ENCODE measurements at places on chromosomes 4 and X.

GRCh38 chr4:28256295-28256694 is 1395.7 kb downstream of the STIM2 start:
- no peak for DNase-seq

GRCh38 chr4:128227991-128228571 is 59.5 kb downstream of the PGRMC2 start:
- DNase-seq = no peak

DNA sequence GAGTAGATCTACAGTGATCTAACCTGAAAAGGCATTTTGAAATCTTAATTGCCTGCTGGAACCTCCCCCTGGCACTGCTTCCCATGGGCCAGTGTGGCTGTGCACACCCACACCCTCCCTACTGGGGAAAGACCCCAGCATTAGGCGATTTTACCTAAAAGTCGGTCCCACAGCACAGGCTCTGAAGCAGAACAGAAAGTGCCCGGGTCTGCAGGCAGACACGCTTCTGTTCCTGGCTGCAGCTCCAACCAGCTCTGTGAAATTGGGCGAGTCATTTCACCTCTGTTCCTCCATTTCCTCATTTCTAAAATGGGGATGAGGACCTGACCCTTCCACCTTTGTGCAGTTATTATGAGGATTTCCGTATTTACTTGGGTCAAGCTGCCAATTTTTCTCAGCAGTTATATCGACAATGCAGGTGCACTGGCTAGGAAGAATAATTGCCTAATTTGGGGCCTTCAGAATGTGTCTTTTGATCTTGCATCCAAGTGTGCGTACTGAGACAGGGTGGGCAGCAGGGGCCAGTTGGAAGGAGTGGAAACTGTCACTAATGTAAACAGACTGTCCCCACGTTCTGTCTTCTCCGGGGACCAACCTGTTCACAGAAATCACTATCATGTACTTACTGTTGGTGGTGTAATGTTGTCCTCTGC is 7.1 kb downstream of the KLF3 start:
- no peak for DNase-seq

DNA sequence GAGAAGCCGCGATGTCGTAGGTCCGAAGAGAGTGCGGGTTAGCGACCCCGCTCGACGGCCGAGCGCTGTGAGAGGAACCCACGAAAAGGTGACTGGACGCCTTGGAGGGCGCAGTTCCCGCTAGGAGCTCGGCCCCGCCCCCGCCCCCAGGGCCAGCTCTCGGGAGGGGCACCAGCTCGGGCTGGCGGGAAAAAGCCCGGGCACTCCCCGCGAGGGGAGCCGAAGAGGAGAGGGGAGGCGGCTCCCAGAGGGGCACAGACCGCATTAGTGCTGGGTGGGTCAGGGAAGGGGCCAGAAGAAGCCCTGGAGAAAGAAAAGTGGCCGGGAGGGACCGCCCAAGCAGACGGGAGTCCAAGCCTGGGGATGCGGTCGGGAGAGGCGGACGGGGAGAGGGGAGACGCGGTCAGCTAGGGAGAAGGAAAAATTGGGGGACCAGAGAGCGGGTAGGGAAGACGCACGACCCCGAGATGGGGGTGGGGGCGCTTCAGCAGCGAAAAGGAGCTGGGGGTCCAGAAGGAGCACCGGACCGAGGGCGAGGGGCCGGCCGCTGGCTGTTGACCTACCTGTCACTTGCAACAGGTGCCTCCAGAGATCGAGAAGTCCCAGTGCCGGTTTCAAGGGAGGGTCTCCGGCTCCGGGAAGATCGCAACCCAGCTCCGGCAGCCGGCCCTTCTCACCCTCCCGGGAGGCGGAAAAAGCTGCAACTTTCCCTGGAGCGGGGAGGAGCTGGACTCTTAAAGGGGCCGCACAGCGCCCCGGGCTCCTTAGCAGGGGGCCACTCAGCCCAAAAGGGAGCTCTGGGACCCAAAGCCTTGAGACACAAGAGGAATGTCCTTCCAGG is at the start of gene SYTL4:
SYTL4 (minus strand) TSS at position 681 of the 841 bp plus-strand sequence. CDS start 30,084 bp downstream, outside the sequence.
- no peak for DNase-seq

DNA sequence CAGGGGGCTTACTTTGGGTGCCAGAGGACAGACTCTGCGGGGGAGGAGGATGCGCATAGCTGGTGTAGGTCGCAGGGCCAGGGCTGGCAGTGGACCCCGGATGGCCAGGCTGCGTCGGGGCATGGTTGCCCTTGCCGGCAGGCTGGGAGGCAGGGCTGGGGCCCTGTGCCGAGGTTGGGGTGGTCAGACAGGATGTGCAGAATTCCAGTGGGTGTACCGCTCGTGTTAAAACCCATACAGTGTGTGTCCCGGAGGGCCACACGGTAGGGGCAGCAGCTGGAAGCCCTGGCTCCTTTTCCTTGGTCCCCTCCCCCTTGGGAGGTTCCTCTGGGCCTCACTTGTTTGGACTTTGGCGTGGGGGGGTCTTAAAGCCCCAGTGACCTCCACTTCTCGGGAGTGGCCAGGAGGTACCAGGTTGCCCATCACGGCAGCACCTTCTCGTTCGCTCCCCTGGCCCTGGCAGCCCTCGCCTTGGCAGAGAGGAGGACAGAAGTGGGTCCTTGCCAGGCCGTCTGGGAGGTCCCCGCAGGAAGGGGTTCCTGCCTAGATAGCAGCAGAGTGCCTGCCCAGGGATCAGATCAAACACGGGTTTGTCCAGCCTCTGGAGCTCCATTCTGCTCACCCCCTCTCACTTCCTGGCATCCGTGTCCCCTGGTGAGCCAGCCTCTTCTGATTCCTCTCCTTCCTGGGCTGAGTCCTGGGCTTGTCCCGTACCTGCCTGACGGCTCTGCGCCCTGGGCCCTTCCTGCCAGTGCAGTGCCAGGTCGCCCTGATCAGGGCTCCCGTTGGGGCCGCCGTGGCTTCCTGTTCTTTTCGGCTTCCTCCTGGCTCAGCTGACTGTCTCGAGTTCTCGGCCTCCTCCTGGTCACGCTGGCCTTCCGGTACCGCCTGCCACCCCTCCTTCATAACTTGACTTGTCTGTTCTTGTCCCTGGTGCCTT is 56.7 kb upstream of the HGFAC start:
- DNase-seq = no peak

GRCh38 chr4:5993876-5994811 is 24.1 kb downstream of the C4orf50 start:
- no peak for DNase-seq

DNA sequence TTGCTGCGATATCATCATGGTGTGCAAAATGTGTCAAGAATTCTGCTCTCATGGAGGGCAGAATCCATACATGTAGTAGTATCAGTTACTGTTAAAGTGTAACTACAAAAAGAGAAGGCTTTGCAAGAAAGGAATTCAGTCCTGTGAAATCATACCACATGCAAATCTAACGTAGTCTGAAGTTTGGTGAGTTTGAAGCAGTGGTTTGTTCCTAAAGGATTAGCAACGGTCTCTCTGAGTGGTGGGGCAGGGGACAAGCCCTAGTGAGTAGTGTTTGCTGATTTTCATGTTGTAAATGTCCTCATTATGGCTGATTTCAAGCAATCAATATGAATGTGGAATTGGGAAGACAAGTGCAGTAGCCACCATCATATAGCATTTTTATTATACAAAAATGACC is 47.1 kb upstream of the CLNK start:
- no peak for DNase-seq

DNA sequence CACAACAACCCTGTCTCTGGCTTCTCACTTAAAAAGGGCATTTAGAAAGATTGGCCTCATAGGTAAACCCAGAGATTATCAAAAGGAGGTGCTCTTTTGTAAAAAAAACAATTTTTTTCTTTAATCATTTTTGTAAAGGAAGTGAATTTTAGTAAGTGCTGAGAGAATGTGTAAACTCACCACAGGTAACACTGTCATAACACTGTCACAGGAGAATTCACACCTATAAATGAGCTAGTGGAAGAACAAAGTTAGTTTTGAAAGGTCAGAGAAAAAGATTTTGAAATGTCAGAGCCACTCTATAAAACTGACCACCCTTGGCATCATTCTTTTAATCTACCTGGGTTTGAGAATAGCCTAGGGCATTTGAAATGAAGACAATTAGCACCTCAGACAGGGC is 3.3 kb upstream of the SH2D1A start:
- DNase-seq = no peak

GRCh38 chr4:176906709-176907108 is 114.0 kb upstream of the VEGFC start:
- DNase-seq = no peak

- DNase-seq = no peak
These were observed 130.7 kb downstream of the IL1RAPL2 start for GRCh38 chrX:104696667-104697066.

DNA sequence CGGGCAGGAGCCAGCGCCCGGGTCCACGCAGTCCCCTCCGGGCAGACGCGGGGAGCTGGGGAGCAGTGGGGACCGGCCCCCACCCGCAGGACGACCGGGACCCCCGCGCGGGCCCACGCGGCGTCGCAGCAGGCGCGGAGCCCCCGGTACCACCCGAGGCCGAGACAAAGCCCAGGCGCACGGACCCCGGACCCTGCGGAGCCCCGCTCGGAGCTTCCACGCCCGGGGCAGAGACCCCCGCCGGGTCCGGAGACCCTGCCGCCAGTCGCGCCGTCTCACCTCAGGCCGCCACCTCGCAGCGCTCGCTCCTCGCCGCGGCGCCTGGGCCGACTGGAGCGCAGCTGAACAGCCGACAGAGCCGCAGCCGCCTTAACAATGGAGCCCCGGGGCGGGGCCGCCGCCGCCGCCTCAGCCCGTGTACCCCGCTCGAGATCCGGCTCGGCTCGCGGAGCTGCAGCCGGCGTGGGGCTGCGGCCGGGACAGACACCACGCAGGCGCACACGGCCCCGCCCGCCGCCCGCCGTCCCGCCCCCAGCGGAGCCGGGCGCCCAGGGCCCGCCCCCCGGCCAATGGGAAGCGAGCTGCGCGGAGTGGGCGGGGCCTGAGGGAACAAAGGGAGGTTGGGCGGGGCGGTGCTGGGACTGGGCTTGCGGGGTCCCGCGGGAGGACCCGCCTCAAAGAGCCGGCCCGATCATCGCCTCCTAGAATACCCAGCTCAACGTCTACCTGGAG is at the start of gene AFAP1:
AFAP1 (minus strand) TSS at position 485 of the 732 bp plus-strand sequence. CDS start 67,783 bp downstream, outside the sequence.
- peak; percentile 25 for DNase-seq

DNA sequence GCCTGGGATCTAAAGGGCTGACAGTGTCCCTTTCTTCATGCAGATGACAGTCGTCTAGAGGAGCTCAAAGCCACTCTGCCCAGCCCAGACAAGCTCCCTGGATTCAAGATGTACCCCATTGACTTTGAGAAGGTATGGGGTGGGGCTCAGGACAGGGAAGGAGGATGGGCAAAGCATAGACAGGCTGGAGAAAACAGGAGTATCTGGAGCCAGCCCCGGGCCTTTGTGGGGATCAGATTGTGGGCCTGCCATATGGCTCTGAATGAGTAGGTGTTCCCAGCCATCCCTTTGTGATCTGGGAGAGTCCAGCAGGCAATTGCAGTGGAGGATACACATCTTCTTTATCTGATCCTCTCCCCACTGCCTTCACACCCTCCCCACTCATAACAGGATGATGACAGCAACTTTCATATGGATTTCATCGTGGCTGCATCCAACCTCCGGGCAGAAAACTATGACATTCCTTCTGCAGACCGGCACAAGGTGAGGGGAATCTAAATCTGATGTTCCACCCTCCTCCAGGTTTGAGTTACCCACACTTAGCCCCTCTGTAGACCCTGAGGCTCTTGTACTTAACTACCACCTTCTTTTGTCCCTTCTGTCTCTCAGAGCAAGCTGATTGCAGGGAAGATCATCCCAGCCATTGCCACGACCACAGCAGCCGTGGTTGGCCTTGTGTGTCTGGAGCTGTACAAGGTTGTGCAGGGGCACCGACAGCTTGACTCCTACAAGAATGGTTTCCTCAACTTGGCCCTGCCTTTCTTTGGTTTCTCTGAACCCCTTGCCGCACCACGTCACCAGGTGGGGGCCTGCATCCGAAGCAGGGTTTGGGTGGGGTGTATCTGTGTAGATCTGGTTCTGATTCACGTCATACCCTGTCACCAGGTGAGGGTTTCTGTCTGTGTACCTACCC is 5.8 kb upstream of the CDK16 start:
- DNase-seq = no peak

GRCh38 chrX:45619290-45619689 is 418.6 kb upstream of the DIPK2B start:
- no peak for DNase-seq

DNA sequence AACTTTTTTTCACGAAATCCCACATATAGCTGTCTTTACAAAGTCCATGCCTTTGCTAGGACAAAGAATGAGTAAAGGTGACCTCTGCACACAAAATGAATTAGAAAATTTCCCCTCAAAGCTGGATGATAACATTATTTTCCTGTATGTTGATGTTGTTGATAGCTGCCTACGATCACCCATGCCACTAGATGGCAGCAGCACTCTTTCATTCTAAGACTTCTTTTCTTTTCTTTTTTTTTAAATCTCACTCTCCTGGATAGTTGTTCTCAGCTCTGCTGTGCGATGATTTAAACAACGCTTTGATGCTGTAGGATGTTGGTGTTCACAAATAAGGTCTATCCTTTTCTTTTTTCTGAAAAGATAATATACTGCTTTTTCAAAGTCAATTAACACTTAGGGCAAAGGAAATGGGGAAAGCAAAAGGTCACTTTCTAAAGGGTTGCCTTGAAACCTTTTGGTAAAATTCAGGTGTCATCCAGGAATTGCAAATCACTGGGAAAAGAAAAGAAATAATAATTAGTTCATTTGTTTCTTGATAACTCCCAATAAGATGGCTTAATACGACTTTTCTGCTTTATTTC is 266.8 kb downstream of the C4orf33 start:
- DNase-seq = no peak

DNA sequence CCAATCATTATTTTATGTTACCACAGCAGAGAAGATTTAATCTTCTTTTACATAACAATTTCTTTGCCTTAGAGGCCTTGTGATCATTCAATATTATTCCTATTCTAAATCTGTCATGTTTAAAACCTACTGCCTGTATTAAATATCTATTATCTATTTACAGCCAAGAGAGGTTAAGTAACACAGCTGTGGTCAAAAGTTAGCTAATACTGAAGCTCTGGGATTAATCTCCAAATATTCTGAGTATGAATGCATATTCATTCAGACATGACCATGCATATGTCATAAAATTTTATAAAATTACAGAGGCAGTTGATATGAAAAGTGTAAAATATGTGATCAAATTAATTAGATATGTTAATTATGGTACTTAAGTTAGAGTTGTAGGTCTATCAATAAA is 187.9 kb upstream of the MAB21L2 start:
- no peak for DNase-seq

DNA sequence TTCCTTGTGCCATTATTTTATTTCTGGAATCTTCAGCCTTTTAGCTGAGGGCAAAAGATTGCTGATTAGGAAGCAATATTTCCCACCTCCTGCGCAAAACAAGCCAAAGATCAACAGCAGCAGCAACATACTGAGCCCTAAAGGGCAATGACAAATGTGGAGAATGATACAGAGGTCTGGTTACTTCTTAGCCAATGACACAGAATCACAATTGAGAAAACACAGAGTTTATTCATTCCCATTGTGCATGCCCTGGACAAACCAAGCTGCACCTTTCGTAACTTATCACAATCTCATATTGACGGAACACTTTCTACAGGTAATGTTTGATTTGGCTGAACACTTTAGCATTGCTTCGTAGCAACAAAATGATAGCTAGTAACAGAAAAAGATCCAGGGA is 13.4 kb downstream of the F9 start:
- no peak for DNase-seq

All from bone marrow (tissue), 2 donors.